Vein endothelial cell (primary cell): ENCODE measurements at places on chromosomes 7 and 10. TPM values are rescaled to one million over a fixed set of nuclear protein-coding genes. Genes with fewer than 3 reads are reported as not detected.

Gene VAX1
- total RNA-seq, result not detected in 2 replicates

Gene OPN1SW
- not detected in 2 replicates for total RNA-seq

Gene ITIH2
- not detected in 2 replicates for total RNA-seq

Gene DIP2C
- 7.8 and 8.3 TPM in 2 replicates for total RNA-seq

Gene RAMP3
- total RNA-seq, result not detected in 2 replicates

Gene WASL
- 19.6 and 23.0 TPM in 2 replicates for total RNA-seq

Gene DOCK4
- 170 and 252 TPM in 2 replicates for total RNA-seq

Gene MINDY3
- 25.2 and 28.4 TPM in 2 replicates for total RNA-seq

Gene AKR1C8
- total RNA-seq, result not detected in 2 replicates

Gene GIMAP6
- total RNA-seq, result 171 and 211 TPM in 2 replicates

Gene KLF14
- not detected in 2 replicates for total RNA-seq

Gene SPDYE1
- total RNA-seq, result not detected in 2 replicates

Gene C10orf67
- not detected in 2 replicates for total RNA-seq

Gene VSTM4
- total RNA-seq, result under 0.01 and 0.29 TPM in 2 replicates

Gene TRIM8
- total RNA-seq, result 107 and 144 TPM in 2 replicates

Gene TRIM73
- total RNA-seq, result 0.98 and 1.2 TPM in 2 replicates

Gene NPY
- total RNA-seq, result not detected in 2 replicates

Gene FAM180A
- not detected in 2 replicates for total RNA-seq

Gene GBX1
- total RNA-seq, result under 0.01 TPM in 1 of 2 replicates, not detected in the other

Gene DRGX
- total RNA-seq, result not detected in 2 replicates

Gene GRM8
- 0.10 TPM in 1 of 2 replicates, not detected in the other for total RNA-seq

Gene LRRC61
- total RNA-seq, result 0.29 and 2.0 TPM in 2 replicates

Gene SPDYE11
- not detected in 2 replicates for total RNA-seq

Gene CTAGE4
- total RNA-seq, result 0.29 TPM in 1 of 2 replicates, not detected in the other
